ENCODE measurements at places on chromosomes 6 and 20. TPM values are rescaled to one million over a fixed set of nuclear protein-coding genes. Genes with fewer than 3 reads are reported as not detected.

Gene BTN3A1
- 23.8 TPM for total RNA-seq

Gene ZBTB24
- 6.1 TPM for total RNA-seq

Gene FRK
- total RNA-seq = 1.6 TPM

Gene FAM210B
- 51.5 TPM for total RNA-seq

Gene KIAA0408
- total RNA-seq = 0.50 TPM

Gene TSHZ2
- 3.1 TPM for total RNA-seq

Gene PROCR
- 129 TPM for total RNA-seq

Gene GJA1
- 563 TPM for total RNA-seq

Gene POLR1C
- 24.9 TPM for total RNA-seq

Gene HLA-DPB1
- total RNA-seq = 19.5 TPM

Gene AIF1
- total RNA-seq = not detected

Gene PAX1
- total RNA-seq = not detected

Gene TBXT
- not detected for total RNA-seq

Gene GTF3C6
- total RNA-seq = 34.9 TPM

Gene SIRPB1
- total RNA-seq = not detected

Gene KCNG1
- total RNA-seq = 18.6 TPM

Gene SSR1
- total RNA-seq = 105 TPM

Gene SYCP2L
- total RNA-seq = not detected

Gene ASIP
- total RNA-seq = not detected

Gene SLC35F1
- 0.07 TPM for total RNA-seq

Gene PDYN
- not detected for total RNA-seq

Gene PTPN1
- 28.1 TPM for total RNA-seq

Gene CFB
- total RNA-seq = 49.7 TPM

Gene UBD
- not detected for total RNA-seq

Gene SAPCD1
- total RNA-seq = 0.79 TPM

Gene CLPSL2
- total RNA-seq = not detected

Gene PTPRT
- total RNA-seq = under 0.01 TPM

Gene PROKR2
- total RNA-seq = not detected

Gene PARD6B
- total RNA-seq = 0.20 TPM

Gene TNFAIP3
- 31.6 TPM for total RNA-seq

Data from smooth muscle cell of the pulmonary artery (primary cell).